ENCODE measurements at places on chromosomes 1 and 21.

- DNase-seq: no peak
These were observed 40.8 kb upstream of the GPR157 start for GRCh38 chr1:9169601-9170137.

DNA sequence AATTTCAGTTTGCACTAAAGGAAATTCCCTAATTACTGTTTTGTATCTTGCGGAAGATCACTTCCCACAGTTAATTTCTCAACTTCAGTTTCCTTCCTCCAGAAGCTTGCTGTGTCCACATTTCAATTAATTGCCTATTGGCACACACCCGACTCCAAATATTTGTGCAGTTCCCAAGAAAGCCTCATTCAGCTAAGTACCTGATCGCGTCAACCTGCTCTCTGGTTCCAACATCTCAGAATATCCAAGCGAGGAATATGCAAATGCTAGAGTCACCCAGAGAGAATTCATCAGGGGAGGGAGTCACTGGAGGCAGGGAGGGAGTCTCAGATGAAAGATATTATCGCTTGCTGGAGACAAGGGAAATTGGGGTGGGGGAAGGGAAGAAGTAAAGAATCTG is 351.3 kb downstream of the RRAGC start:
- no peak for DNase-seq

GRCh38 chr1:20086800-20087199 is 16.8 kb downstream of the PLA2G5 start:
- DNase-seq: no peak

DNA sequence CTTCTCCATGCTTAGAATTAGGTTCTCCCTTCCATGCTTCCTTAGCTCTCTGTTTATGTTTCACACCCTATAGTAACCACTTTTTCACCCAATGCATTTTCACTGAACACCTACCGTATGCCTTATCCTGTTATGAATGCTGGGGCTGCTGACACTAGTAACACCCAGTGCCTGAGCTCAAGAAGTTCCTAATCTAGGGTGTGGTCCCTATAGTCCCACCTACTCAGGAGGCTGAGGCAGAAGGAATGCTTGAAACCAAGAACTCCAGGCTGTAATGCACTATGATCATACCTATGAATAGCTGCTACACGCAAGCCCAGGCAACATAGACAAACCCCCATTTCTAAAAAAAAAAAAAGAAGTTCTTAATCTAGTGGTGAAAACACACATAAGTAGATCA is 5.5 kb downstream of the EPHA10 start:
- no peak for DNase-seq

- no peak for DNase-seq
These were observed 7.6 kb downstream of the COL16A1 start for GRCh38 chr1:31696242-31696641.

- no peak for DNase-seq
These were observed 20.4 kb upstream of the HPDL start for GRCh38 chr1:45306319-45306718.

DNA sequence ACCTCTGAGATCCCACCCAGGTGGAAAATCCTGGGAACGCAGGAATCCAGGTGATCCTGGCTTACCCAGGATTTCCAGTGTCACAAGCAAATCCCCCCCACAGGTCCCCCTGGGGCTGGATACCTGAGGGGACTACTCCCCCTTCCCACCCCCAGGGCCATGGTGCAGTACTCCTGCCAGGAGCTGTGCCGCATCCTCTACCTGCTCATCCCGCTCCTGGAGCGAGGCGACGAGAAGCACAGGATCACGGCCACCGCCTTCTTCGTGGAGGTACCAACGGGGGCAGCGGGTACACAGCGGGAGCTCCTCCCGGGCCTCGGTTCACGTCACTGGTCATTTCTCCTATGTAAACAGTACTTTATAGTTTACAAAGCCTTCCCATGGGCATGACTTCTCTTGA is 20.4 kb upstream of the TTC4 start:
- DNase-seq: no peak
